ENCODE measurements at places on chromosomes 5 and 9.
A peak's percentile ranks its signal among the peaks of the same experiment; 100 is the strongest.

DNA sequence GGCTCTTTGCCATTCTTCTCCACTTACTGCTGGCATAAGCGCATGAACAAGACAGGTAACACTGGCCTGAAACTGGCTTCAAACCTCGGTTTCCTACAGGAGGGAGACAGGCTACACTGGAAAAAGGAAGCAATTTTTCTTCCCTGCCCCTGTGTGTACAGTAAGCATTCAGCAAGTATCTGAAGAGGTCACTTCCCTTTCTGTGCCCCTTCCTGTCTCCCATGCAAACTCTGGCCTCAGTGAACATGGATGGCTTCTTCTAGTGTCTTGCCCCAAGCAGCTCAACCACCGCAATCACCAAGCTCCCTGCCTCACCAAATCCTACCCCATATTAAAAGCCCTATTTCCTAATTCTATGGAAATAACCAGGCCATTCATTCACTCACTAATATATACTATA is 42.4 kb downstream of the SERINC5 start:
- no peak for DNase-seq

- no peak for DNase-seq
These were observed at the start of gene ASS1 for GRCh38 chr9:130444565-130445221. TSS of gene ASS1 (plus strand) at chr9:130444961. CDS start at chr9:130452229, 7,268 bp downstream.

GRCh38 chr5:20041326-20042274 is 53.6 kb upstream of the CDH18 start:
- DNase-seq, result peak; percentile 25

DNA sequence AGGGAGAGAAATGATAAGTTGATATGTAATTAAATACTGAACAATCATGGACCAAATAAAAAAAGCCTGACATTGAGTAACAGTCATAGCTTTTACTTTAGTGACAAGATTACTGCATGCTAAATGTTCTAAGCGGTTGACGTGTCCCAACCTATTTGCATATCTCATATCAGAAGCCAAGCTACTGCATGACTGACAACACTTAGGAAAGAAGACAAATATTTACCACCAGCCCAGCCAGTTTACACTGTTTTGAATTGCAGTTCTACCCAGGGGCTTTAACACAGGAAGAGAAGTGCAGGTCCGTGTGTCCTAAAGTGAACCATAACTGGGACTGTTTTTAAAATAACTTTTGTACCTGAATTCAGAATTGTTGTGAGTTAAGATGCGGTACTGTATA is 219.9 kb downstream of the PRDM9 start:
- no peak for DNase-seq

DNA sequence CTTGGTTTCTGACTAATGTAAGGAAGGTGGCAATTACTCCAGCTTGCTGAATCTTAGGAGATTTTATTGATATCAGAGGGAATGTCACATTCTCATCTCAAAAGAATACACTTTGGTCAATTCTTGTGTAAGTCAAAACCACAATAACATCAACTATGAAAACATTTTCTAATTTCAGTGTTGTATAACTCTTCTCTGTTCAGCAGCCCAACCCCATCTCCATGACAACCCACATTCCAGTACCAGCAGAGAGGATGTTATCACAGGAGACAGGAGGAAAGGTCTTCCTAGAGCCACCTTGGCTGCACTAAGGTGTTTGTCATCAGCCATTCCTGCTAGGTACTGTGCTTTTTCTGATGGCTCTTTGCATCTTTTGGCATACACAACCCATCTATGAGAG is 529.1 kb upstream of the BRINP1 start:
- DNase-seq, result no peak

DNA sequence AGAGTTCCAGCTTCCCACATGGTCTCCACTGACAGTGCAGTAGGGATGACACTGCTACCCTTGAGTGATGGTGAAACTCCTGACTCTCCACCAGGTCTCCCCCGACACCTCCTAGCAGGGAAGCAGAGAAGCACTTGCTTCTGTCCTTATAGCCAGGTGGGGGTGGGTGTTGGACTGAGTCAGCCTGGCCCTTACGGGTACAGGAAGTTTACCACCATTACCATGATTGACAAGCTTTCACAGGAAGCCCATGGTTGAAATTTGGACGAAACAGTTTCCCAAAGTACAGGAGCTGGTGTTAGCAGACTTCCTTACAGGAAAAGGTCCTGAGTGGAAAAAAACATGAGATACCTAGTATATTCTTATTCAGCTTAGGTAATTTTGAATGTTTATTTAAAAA is 3.1 kb upstream of the FBXL7 start:
- DNase-seq, result no peak

GRCh38 chr5:109691996-109692395 is 2.3 kb downstream of the MAN2A1 start:
- peak; percentile 69 for DNase-seq

DNA sequence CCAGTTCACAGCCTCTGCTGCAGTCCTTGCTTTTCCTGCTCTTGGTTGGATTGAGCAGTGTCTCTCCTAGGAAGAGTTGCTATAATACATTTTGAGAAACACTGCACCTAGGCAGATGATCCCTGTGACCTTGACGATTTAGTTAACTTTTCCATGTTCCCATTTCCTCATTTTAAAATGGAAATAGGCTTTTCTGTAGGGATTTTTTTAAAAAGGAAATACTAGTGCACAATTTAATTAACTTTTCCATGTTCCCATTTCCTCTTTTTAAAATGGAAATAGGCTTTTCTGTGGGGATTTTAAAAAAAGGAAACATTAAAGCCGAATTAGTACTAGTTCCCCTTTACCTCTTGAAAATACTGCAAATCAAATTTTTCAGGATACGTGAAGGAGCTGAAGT is 4.7 kb downstream of the ATP6V0E1 start:
- no peak for DNase-seq

GRCh38 chr5:135193213-135194125 is 159.4 kb upstream of the PITX1 start:
- peak; percentile 77 for DNase-seq

DNA sequence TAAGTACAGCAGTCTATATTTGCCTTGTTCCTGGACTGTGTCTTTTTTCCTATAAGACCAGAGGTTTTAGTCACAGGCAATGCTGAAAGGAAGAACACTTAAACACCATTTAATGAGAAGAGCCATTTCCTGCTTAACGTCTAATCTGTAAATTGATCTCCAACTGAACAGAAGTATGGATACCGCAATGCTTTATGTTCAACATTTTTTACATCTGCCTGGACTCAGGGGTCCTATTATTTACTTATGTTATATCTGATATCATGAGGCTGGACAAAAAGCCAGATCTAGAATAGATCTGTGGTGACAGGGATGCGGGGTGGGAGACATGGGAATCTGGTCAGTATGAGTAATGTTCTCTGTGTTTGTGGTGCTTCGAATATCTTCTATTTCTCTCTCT is 334.6 kb upstream of the MPDZ start:
- DNase-seq, result no peak

- DNase-seq, result no peak
These were observed 168.6 kb downstream of the INSYN2B start for GRCh38 chr5:169811680-169812079.

GRCh38 chr9:127049044-127049443 is 73.4 kb downstream of the ANGPTL2 start:
- peak; percentile 86 for DNase-seq

- DNase-seq, result no peak
These were observed 375.8 kb downstream of the GADD45G start for GRCh38 chr9:89980600-89980999.

- DNase-seq, result peak; percentile 35
These were observed 20.7 kb downstream of the EHMT1 start for GRCh38 chr9:137639303-137640051.

GRCh38 chr5:149767281-149767550 is 37.1 kb downstream of the PPARGC1B start:
- no peak for DNase-seq

- peak; percentile 61 for DNase-seq
These were observed 13.3 kb downstream of the HMMR start for GRCh38 chr5:163473635-163474243.

- no peak for DNase-seq
These were observed 23.0 kb downstream of the C1QTNF2 start for GRCh38 chr5:160347448-160347847.

GRCh38 chr9:73125651-73126050 is 26.0 kb upstream of the ANXA1 start:
- DNase-seq, result peak; percentile 34

DNA sequence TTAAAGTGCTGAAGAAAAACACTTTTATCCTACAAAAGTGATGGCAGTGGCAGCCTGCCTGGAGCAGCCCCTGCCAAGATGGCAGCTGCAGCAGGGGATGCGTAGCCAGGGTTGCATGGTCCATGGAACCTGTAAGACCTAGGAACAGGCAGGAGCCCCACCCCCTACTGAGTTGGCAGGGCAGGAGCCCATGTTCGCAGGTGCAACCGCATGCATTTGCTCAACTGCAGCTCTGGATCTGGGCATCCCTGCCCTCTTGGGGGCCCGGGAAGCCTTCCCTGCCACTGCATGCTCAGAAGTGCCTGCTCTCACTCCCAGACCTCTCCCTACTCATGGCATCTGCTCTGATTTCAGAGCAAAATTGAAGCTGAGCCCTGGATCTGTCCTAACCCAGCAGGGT is 779.6 kb downstream of the CDH18 start:
- no peak for DNase-seq

DNA sequence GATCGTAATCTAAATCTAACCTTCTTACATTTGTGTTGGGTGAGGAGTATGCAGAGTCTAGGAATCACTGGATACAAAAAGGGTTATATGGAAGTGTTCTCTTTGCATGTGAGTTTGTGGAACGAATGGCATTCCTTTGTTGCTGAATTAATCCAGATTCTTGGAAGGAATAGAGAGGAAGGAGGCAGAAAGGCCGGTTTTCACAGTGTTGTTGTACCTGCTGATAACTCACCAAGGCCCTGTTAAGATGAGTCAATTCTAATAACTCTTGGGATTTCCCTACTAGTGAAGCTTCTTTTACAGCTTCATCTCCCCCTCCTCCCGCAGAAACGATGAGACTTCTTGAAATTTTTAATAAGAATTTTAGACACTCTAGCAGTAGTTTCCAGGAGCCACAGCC is 84.0 kb downstream of the ZSWIM6 start:
- peak; percentile 37 for DNase-seq

DNA sequence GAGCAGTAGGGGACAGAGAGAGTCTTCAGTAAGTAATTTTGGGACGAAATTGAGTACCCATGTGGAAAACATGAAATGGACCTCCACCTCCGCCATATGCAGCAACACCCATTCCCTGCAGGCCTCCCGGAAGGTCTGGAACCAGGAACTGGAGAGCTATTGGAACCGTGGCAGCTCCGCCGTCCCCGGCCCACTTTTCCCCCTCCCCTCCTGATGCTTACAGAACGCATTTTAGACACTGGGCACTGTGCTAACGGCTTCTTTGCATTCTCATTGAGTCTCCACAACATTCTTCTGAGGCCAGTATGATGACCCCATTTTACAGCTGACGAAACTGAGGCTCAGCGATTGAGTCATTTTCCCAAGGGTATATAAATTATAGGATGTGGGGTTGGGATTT is 20.4 kb upstream of the ZBTB43 start:
- no peak for DNase-seq

DNA sequence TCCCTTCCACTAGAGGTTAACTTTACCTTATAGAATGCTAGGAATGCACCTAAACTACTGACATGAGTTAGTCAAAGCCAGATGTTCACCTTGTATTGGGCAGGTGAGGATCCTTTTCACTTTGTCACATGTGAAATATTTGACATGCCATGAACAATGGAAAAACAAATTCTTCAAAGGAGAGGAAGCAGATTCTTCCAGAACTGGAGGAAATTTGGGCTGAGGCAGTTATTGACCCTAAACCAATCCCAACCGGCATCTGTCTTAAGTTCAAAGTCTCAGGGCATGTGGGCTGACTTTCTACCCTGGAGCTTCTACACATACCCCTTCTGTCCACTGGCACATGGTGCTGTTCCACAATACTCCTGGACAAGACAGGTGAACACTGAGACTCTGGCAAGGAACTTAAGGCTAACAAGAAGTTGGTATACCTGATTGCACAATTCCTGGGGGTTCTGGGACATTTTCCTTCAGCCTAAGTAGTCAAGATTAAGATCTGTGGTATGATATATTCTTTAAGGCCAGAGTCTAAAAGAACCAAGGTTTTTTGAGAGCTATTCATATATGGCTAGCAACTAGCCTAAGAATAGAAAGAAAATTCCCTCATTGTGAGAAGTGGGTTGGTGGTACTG is 2.6 kb downstream of the VLDLR start:
- DNase-seq, result peak; percentile 9

DNA sequence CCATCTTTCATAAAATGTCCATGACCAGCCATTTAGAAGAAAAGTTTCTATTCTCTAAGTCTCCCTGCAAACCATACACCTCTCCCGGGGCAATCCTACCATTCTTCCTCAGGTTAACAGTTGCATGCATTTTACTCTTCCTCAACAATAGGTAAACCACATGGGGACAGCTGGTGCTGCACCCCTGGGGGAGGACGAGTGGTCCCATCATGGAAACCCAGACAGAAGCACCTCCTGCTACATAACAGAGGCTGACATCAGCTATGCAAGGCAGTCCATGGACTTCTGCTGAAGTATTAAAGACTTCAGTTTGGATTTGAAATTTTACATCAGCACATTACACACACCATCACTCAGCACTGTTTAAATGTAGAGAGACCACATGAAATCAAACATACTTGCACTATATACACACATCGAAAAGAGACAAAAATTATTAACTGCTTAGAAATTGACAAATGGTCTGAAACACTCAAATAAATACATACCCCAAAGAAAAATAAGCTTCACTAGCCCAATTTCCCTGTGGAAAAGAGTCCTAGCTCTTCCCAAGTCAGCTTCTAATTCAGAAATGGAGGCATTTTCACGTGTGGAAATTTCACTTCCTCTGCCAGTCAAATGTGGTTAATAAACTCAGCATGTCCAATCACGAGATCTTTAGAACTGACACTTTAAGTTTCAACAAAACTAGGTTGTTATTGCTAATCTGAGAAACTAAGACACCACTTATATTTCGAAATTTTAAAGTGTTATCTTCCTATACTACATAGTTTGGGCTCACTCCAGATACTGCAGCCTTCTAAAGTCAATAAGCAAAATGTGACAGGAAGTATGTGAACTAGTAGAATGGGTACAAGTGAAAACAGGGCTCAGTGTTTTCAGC is 173.4 kb downstream of the ROR2 start:
- peak; percentile 83 for DNase-seq

DNA sequence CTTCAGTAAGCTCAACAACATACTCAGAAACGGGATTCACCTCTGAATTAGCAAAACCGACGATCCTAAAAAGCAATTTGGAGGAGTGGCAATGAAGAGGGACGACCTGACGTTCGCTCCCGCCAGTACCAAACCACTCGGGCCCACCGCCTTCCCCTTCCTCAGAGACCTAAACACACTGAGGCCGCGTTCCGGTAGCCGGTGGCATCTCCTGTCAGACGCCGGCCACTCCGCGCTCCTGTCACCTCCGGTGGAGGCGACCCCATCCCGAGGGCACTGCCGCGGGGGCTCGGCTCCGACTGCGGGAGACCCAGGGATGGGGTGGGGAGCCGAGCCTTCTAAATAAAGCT is 617 bp downstream of the PPP6C start:
- DNase-seq, result no peak

GRCh38 chr5:180137401-180138213 is 66.0 kb upstream of the RNF130 start:
- no peak for DNase-seq

GRCh38 chr5:168712280-168712924 is 133.2 kb upstream of the PANK3 start:
- DNase-seq, result peak; percentile 97

GRCh38 chr9:93261735-93262523 is 78.0 kb downstream of the WNK2 start:
- DNase-seq, result no peak

GRCh38 chr9:132183134-132183533 is 21.3 kb downstream of the NTNG2 start:
- no peak for DNase-seq

All from fibroblast of the aortic adventitia (primary cell).